Fibroblast of mammary gland (primary cell): ENCODE measurements at places on chromosomes 2 and 18.

- no peak for DNase-seq
Observed at GRCh38 chr2:176291809-176292283, 22.6 kb downstream of the MTX2 start.

DNA sequence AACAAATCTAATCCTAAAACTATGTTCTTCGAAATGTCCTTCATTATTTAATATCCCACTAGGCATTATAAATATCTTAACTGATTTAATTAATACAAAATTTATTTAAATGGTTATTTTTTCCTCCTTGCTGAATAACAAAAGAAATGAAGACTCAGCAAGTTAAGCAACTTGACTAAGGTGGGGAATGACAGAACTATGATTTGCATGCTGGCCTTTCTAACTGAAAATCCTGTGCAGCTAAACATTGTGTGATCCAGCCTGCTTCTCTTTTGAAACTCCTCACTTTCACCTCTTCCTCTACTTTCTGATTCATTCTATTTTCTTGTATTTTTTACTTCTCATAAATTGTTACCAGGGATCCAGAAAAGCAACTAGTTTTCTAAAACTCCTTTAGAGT is 132.0 kb downstream of the CALCRL start:
- no peak for DNase-seq

GRCh38 chr18:74396171-74397169 is 60.6 kb downstream of the DIPK1C start:
- DNase-seq = peak; percentile 24

GRCh38 chr2:230713331-230714135 is 891 bp downstream of the CAB39 start:
- no peak for DNase-seq

DNA sequence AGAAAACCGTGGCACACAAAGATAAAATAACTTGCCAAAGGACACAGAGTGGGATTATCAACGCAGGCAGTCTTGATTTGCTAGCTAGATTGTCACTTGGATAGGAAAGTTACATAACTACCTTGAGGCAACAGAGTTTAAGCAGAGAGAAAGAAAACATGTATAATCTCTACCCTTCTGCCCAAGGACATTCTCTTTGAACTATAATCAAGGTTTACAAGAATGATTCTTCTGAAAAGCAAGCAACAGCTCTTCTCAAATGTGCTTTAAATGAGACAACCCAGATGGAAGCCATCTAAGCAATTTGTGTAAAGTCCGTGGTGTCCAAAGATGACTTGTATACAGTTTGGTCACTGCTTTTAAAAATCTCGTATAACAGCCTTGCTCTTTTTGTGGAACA is 177.4 kb downstream of the CD226 start:
- no peak for DNase-seq
